ENCODE measurements at places on chromosomes 11 and 22.

DNA sequence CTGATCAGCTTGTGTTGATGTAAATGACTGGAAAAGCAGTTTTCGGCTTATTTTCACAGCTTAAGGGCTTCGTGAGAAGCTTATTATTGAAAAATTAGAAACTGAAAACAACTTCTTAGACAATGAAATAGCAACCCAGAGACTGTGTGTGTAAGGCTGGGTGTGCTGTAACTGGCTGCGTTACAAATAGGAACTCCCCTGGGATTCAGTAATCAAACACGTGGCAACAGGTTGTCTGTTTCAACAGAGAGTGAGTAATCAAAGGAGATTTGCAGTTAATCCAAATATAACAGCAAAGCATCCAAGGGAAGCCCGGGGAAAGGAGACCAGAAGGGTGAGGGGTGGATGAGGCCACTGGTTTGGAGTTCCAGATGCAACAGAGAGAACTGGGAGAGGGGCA lies 19.2 kb downstream of the NTM start:
- no peak for DNase-seq

GRCh38 chr11:29008481-29008880 lies 900.3 kb downstream of the METTL15 start:
- no peak for DNase-seq

DNA sequence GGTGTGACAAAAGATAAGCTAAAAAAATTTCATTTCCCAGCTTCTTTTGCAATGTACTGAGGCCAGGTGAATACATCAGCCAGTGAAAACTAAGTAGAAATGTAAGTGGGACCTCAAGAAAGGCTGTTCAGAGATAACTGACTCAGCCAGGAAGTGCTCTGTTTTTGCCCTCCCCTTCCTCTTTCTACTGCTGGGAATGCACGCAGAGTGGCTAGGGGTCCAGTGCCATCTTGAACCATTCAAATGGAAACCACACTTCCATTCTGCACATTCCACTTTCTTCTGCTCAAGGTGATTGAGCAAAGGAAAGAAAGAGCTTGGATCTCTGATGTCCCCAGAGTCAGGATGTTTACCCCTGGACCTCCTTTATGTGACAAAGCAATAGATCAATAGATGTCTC lies 27.8 kb upstream of the LMO2 start:
- no peak for DNase-seq

DNA sequence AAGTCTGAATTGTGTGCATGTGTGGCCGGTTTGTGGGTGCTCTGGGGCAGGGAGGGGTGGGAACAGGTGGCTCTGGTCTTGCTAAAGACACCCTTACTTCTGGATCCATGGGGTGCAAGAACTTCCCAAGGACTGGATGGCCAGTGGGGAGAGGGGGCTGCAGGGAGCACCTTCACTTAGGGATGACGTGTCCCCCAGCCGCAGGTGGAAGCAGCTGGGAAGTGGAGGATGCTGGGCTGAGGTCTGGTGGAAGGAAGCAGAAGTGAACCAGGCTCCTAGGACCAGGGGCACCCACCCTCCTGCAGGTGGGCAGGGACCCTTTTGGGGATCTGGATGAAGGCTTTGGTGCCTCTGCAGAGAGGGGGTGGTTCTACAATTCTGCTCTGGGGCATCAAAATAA lies 9.9 kb upstream of the MIEF1 start:
- no peak for DNase-seq

DNA sequence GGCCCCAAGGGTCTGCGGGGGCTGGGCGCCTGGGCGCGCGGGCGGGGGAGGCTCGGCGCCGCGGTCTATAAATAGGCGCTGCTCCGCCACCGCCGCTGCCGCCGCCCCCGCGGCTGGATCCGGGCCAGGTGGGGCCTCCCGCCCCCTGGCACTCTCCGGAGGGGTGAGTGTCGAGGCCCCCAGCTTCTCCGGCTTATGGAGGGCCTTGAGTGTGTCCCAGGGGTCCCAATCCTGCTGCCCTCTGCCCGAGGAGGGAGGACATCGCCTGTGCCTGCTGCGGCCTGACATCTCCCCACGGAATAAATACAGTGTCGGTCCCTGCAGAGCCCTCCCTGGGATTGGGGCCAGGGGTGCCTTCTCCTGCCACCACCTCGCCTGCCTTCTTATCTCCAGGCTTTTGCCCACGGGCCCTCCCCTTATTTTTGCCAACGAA lies 4.3 kb upstream of the GP1BB start:
- no peak for DNase-seq

- DNase-seq, result no peak
These were observed 93.5 kb downstream of the LARGE2 start for GRCh38 chr11:46015941-46016340.

Measured in effector CD4-positive, alpha-beta T cell (primary cell).